ENCODE measurements at places on chromosomes 11 and 22.

GRCh38 chr22:45314054-45314721 is 4.5 kb downstream of the FAM118A start:
- DNase-seq, result no peak

DNA sequence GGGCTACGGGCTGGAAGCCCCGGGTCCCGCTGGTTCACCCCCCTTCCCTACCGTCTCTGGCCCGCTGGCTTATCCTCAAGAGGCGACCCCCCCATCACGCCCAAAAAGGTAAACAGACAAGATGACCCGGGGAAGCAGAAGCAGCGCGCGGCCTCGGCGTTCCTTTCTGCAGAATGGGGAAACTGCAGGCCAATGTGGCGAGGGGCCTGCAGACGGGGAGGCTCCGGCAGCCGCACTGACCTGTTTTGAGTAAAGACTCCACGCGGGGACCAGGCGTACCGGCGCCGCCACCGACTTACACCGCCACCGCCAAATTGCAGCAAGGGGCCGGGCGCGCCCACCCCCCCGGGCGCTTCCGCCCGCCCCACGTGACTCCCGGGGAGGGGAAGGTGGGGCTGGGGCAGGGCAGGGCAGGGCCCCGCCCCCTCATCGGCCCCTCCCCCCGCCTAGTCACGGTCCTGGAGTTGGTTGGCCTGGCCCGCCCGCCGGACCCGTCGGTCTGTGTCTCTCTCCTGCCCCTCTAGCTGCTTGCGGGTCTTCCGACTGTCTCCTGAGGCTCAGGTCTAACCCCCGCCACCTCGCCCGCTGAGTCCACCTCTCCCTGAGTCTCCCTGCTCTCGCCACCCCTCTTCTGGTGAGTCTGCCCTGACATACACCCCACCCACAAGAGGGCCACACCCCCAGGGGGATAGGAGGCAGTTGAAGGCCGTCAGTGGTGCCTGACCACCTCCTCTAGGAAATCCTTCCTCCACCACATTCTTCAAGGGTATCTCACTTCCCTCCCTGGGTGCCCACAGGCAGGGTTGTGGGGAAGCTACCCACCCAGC is at the start of gene ARAP1:
ARAP1 (minus strand) TSS at position 321 of the 827 bp plus-strand sequence. CDS start 25,280 bp downstream, outside the sequence.
- peak; percentile 93 for DNase-seq

GRCh38 chr11:78289552-78290292 is 101.0 kb downstream of the USP35 start:
- DNase-seq, result no peak

- no peak for DNase-seq
Measured at GRCh38 chr11:60197442-60197841, 14.6 kb upstream of the MS4A6A start.

DNA sequence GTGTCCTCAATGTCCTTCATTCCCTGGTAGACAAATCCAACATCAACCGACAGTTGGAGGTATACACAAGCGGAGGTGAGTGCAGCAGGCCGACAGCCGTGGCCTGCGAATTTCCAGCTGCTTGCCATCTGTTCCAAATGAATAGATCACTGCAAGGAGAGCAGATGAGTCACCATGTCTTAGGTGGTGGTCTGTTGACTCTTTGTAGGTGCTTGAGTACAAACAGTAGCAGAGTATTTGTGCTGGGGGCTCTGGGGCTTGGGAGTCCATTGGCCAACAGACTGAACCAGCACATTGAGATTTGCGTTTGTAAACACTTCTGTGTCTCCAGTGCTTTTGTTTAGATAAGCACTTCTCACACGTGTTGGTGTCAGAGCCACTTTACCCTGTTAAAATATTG is 21.1 kb downstream of the EIF3L start:
- DNase-seq, result no peak

- DNase-seq, result no peak
Measured at GRCh38 chr11:19843079-19843478, 130.4 kb downstream of the NAV2 start.

DNA sequence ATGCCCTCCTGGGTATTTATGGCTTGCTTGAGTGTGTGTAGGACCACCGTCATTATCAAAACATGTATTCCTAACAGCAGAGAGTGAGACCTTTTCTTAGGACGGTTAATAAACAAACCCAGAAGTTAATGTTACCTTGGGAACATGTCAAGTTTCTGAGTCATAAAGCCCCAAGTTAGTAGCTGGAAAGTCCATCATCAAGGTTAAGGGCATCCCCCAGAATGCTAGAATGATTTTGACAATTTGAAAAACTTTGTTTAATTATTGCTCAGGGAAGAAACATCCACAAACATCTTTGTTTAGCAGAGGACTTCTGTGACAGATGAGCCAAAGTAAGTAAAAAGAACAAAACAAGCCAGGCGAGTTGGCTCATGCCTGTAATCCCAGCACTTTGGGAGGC is 20.0 kb downstream of the CAVIN3 start:
- no peak for DNase-seq

GRCh38 chr11:60634126-60634525 is 65.3 kb upstream of the MS4A8 start:
- peak; percentile 31 for DNase-seq

- DNase-seq, result no peak
Measured at GRCh38 chr11:26578998-26579661, 7.1 kb upstream of the MUC15 start.

- DNase-seq, result no peak
Measured at GRCh38 chr11:47991266-47991830, 11.0 kb downstream of the PTPRJ start.

- DNase-seq, result no peak
Measured at GRCh38 chr11:123428116-123428715, 1.9 kb upstream of the GRAMD1B start.

DNA sequence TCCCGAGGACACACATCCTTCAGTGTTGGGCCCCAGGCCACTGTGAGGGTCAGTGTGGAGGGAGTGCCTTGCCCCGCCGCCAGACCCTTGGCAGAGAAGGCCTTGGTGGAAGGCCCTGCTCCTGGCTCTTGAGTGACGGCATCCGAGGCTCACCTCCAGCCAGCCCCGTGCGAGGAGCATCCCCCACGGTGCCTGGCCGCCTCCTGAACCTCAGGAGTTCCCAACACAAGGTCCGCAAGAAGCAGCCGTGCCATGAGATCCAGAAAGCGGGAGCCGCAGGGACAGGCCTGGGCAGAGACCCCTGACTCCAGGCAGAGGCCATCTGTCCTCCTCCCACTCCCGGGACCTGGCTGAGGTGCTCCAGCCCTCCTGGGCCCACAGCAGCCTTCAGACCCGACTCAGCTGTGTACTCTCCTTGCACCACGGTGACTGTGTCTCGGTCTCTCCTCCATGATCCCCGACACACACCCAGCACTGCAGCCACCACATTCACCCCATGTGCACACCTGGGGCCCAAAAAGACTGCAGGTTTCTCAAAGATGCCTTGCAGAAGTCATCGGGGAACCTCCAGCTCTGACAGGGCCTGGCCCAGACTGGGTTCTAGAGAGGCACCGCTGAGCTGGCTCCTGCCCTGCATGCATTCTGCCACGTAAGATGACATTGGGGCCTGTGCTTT is 870.2 kb downstream of the BRD1 start:
- no peak for DNase-seq

DNA sequence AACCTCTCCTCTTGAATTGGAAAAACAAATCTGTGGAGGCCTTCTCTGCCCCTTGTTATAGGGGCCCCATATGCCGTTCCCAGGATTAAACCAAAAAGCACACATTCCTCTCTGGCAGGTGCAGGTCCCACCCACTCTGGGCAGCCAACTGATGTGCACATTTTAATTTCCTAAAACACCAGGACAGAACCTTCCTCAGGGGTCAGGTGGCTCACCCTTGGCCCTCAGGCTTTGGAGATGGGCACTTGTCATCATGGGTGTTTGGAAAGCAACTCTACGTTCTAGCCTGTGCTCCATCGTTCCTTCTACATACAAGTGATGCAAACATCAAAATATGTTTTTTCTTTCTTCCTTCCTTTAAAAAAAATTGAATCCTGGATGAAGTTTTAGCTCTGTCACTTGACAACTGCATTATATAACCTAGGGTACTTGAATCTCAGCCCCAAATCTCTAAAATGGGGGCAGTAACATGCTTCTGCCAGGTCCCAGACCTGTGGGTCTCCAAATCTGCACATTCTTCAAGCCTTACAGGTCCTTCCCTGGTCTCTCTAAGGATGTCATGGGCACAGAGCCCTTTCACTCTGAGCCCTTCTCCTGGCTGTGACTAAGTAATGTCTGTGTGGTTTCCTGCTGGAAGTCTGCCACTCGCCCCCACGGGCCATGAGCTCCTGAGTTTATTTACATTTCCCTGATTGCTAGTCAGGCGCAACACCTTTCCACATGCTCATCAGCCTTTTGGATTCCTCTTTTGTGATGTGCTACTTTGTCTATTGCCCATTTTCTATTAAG is 43.8 kb downstream of the KCNQ1OT1 start:
- DNase-seq, result no peak

DNA sequence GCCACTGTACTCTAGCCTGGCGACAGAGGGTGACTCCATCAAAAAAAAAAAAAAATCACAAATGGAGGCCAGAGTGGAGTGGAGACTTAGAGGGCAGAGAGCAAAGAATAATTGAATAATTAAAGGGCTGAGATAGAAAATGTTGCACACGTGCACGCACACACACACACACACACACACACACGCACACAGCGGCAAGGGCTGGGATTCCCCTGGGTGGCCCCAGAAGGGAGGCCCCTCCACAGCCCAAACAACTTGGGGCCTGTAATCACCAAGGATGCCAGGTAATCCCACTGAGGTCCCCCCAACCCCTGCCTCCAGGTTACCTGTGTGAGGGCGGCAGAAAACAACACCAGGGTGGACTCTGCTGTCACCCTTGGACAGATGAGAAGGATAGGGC is 12.0 kb upstream of the DGKZ start:
- no peak for DNase-seq

- DNase-seq, result peak; percentile 42
Measured at GRCh38 chr11:69257838-69258658, 35.9 kb upstream of the MYEOV start.

GRCh38 chr11:103928802-103929161 is 107.7 kb upstream of the DDI1 start:
- no peak for DNase-seq

GRCh38 chr11:31757260-31757835 is 53.8 kb downstream of the PAX6 start:
- DNase-seq, result no peak

DNA sequence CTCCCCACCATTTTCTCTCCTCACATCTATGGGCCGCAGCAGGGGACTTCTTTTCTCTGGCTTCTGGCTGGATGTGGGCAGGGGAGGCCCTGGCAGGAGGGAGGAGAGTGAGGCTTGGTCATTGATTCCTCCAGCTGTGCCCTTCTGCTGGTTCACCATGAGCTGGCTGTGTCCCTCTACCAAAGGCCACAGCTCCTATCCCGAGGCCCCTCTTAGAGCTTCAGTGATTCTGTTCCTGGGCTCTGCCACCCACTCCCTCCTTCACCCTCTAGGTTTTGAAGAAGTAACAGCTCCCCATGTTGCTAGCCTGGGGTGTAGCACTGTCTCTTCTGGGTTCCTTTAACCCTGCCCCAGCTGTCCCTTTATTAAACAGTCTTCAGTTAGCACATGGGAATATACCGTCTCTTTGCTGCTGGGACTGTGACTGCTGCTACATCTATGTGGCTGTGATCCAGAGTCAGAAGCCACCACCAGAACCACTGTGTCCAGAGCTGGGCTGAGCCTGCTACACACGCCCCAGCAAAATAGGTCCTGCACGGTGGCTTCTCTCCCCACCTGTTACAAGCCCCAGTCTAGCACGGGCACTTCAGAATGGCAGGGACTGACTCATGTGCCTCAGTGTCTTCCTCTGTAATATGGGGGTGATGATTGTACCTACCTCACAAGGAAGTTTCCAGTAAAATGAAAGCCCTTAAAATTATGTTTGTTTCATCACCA is 578 bp upstream of the PARVG start:
- DNase-seq, result no peak

GRCh38 chr22:17994424-17995108 is 29.8 kb downstream of the MICAL3 start:
- DNase-seq, result no peak

DNA sequence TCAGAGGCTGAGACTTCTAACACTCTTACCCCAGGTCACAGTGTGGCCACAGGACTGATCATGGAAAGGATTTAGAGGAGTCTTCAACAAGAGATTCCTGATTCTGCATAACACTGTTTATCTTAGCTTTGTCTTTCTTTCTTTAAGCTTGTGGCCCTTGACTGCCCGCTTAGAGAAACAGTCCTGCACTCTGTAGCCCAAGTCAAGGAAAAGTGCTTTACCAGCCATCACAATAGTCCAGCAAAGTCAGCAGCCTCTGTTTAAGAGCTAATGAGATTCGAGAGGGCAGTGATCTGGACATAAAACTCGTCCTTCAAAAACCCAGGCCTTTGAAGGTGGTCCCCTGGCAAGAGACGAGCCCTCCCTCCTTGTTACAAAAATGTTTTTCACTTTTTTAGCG is 30.0 kb downstream of the PRDM10 start:
- DNase-seq, result no peak

- DNase-seq, result no peak
Measured at GRCh38 chr11:68406324-68407313, 53.9 kb upstream of the PPP6R3 start.

DNA sequence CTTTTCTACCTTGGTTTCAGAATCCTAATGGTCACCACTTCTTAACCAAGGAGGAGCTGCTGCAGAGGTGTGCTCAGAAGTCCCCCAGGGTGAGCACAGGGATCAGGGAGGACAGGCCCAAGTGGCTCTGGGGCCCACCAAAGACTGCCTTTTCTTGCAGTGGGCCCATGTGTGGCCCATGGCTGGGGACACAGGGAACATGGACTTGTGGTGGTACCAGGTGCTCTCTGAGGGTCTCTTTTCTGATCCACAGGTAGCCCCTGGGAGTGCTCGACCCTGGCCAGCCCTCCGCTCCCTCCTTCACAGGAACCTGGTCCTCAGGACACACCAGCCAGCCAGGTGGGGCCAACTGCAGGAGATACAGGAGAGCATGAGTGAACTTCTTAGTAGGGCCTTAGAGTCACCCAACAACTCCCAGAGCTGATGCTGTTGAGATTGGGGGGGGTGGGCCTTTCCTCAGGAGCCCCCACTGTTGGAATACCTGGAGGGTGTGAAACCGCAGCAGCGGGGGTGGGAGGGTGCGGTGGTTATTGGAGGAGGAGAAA is 2.0 kb downstream of the MUS81 start:
- DNase-seq, result no peak

- no peak for DNase-seq
Measured at GRCh38 chr22:47818496-47818895, 1056.0 kb downstream of the TBC1D22A start.

DNA sequence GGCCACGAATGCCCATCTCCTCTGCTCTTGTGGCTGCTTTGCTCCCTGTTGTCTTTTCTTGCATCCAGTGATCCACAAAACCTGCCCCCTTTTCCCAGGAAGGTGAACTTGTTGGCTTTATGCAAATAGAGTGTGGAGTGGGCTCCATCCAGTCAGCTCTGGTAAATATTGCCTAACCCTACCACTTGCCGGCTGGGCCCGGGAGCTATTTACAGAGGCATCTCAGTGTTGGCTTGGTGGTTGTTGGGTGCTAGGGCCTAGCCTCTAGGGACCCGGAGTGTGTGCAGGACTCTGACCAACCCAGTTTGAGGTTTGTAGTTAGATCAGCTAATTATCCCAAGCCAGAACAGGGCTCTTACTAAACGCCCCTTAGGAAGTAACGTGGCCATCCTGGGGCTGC is 40.8 kb upstream of the TLCD5 start:
- no peak for DNase-seq

- no peak for DNase-seq
Measured at GRCh38 chr11:6362185-6362872, 27.9 kb upstream of the SMPD1 start.
